Ureter (tissue), 1 donor: ENCODE measurements at places on chromosomes 1 and 21. TPM values are rescaled to one million over a fixed set of nuclear protein-coding genes. Genes with fewer than 3 reads are reported as not detected.

PYHIN1 gene
- 2.1 TPM for total RNA-seq

HTR6 gene
- total RNA-seq: not detected

FAM72C gene
- 0.42 TPM for total RNA-seq

NUF2 gene
- 1.3 TPM for total RNA-seq
